Germinal center (tissue), 1 donor: ENCODE measurements at places on chromosomes 11 and 22.

GRCh38 chr11:135019899-135020298 is 607.9 kb upstream of the B3GAT1 start:
- no peak for DNase-seq

DNA sequence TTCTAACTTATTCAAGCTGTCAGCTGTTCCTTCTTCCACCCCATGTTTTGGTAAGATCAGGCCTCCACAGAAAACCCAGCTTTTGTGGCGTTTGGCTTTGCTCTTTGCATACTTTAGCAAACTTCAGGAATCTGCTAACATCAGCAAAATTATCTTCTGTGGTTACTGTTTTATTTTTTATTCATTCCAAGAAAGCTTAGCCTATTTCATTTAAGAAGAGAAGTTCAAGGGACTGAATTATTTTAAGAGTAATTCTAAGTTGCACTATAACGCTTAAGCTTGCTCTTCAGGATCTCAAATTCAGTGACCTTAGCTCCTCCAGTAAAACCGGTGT is 1.1 kb downstream of the JHY start:
- DNase-seq = no peak

- no peak for DNase-seq
Observed at GRCh38 chr22:45428391-45429385, 15.2 kb downstream of the RIBC2 start.

DNA sequence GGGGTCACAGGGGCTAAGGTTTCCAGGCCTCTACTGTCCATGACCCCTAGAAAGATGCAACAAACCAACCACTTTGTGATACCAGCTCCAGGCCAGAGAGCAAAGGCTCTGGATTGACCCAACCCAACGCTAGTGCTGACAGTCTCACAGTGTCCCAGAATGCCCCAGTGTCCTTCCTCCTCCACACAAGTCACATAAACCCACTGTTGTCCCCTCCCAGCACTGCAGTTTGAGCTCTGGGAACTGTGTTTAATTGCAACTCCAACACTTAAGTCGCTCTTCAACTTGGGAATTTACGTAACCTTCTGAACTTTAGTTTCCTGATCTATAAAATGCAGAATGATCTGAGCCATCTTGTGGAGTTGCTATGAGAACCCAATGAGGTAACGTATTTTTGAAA is 47.5 kb downstream of the PC start:
- no peak for DNase-seq

GRCh38 chr11:113494021-113494420 is 18.8 kb upstream of the DRD2 start:
- no peak for DNase-seq

- DNase-seq = no peak
Observed at GRCh38 chr11:129999407-129999806, 3.2 kb downstream of the PRDM10 start.

- DNase-seq = peak; percentile 39
Observed at GRCh38 chr11:10322830-10323792, 18.2 kb downstream of the ADM start.

GRCh38 chr11:8806974-8807373 is 104.0 kb upstream of the AKIP1 start:
- no peak for DNase-seq

- no peak for DNase-seq
Observed at GRCh38 chr22:35373781-35374180, 7.1 kb upstream of the HMOX1 start.

- DNase-seq = no peak
Observed at GRCh38 chr11:35116762-35117640, 22.0 kb upstream of the CD44 start.
